ENCODE measurements at places on chromosomes 12 and 14.

DNA sequence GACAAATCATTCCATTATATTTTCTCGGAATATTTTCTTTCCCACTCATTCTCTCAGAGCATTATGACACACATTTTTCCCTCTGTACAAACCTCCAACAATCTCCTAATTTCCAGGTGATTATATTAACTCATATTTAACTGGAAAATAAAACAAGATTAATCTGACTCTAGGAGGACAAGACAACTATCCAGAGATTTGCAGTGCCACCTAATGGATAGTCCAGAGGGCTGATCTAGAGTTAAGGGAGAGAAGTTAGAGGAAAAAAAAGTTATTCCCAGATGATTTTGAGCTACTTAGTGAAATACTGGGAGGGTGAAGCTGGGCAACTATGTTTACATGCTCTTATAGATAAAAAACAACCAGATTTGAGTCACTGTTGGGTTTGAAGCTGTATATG is 161.7 kb downstream of the ALX1 start:
- no peak for DNase-seq

DNA sequence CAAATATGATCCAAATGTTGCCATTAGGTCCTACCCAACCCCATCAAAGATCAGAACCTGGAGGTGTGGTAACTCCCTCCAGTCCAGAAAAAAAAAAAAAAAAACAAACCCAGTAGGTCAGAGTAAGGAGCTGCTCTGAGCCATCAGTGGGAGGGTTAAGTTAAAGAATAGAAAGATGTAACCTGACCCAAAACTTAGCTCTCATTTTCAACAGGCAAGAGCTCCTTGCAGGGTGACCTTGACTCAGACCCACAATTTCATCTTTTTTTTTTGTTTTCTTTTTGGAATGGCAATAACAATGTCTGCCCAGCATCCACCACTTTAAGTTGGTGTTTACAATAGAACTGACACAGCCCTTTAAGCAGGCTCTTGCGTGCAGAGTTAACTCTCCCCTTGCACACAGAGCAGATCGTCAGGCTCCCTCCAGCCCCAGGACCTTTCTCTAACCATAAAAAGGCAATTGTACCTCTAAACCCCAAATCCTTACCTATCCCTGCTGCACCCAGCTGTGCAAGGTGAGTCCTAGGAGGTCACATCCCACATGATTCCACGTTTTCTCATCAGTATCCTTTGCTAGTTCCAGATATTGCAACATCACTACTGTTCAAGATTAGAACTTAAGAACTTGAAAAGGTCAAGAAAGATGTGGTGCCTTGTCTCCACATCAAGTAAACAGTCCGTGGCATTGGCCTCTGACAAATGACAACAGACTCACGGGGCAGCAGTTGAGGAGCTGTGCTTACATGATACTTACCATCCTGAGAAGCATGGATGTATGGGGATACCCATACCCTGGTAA is 178.6 kb upstream of the EEA1 start:
- no peak for DNase-seq

DNA sequence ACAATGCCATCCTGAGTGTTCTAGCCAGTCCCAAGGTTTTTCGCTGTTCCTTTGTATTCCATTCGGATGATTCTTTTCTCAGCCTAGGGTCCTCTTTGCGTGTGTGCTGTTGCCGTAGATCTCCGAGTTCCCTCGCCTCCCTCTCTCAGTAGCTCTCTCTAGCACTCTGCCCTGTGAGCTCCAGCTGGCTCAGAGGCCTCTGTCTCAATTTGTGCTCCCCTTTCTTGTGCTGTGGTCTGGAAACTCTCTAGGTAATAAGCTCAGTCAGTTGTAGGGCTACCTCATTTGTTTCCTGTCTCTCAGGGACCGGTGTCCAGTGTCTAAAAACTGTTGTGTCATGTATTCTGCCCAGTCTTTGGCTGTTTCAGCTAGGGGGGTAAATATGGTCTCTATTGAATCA is 179.3 kb downstream of the PCNX1 start:
- no peak for DNase-seq

GRCh38 chr12:104469523-104469922 is 12.8 kb downstream of the CHST11 start:
- DNase-seq, result no peak

DNA sequence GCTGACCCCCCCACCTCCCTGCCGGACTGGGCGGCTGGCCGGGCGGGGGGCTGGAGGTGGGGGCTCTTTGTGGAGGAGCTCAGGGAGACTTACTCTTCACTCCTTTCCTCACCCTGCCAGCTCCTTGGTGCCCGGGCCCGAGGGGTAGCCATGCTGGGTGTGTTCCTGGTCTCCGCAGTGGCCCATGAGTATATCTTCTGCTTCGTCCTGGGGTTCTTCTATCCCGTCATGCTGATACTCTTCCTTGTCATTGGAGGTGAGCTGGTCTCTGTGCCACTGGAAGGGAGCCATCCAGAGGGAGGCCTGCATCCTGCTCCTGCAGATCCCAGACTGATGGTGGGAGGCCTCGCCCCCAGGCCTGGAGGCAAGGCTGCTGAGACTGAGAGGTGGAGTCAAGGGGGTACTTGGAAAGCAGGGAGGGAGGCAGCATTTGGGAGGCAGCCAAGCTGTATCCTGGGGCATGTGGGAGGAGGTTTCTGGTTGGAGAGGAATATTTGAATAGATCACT is 19.7 kb downstream of the SOAT2 start:
- DNase-seq, result no peak

Measured in LNCaP clone FGC (cell line).